Fibroblast of skin of right quadriceps (primary cell): ENCODE measurements at places on chromosomes 7 and 10.
A peak's percentile ranks its signal among the peaks of the same experiment; 100 is the strongest.

- DNase-seq = no peak
These were observed 6.1 kb upstream of the GRK5 start for GRCh38 chr10:119201233-119201632.

DNA sequence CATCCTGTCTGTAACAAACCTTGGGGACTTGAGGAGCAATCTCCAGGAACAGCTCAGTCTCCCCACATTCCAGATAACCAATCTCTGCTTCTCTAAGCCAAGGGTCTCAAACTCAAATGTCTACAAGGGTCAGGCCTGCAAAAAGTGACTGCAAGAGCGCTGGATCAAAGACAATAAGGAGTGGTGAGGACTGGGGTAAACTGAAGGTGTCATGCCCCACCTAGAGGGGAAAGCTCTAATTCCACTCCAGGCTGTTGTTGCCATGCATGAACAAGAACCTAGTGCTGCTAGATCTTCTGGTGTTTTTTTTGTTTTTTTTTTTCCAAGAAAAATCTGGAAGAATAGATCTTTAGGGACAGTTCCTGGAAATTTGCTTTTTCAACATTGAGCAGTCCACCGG lies 117.9 kb upstream of the MACROH2A2 start:
- no peak for DNase-seq

DNA sequence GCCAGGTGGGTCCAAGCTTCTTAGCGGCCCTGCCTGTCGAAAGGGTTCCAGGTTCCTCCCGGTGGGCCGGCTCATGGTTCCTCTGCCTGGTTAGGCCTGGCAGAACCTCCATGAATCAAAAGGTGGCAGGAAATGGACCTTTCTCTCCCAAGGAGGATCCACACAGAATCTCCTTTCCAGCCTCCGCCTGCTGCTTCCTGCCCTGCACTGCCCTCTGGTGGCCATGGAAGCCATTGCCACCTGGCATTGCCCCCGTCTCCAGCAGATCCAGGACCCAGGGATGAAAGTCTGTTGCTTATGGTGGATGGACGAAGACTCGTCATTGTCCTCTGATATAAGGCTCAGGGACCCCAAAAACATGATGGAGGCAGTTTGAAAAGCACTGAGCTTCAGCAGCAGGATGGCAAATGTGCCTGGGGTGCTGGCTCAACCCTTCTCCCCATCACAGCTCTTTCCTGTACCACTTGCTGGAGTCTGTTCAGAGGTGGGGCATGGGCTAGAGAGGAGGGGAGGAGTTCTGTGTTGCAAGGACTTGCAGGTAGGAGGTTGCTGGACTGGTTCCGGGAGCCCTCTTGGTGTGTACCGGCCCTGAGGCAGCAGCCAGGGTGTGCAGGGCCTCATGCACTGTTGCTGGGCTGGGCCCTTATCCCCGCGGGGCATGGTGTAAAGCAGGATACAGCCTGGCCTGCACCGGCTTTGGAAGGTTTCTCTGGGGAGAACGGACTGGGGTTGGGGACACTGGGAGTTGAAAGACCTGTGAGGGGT lies 11.3 kb upstream of the INMT start:
- peak; percentile 42 for DNase-seq

DNA sequence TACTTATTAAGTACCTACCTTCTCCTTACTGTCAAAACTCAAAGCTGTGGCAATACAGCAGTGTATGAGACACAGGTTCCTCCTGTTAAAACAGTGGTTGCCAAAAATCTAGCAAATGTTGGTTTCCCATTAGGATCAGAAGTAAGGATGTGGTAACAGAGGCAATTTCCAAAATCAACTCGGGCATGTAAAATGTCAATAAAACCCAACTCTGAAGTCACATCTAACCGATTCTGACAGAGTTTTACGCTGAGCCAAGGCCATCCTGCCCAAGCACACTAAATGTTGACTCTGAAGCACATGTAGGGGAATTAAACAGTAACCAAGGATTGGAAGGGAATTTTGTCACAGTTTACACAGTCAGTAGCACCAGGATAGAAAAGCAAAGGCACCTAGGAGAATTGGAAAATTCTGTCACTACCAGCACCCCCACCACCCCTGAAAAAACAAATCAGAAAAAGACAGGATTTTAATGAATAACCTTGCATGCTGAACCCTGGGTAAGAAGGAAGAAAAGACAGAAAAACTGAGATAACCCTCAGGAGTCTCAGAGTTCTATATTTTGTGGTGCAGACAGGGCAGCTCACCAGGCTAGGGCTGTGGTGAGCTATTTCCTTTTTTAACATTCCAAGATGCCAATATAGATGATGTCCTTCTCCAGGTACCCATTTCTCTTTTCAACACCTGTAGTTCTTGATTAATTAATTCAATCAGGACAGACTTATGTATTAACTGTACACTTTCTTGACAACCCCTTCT lies 119.5 kb downstream of the DOCK4 start:
- DNase-seq = no peak

- DNase-seq = peak; percentile 15
These were observed 320.9 kb downstream of the PCLO start for GRCh38 chr7:82841828-82842227.

GRCh38 chr7:11185179-11185815 lies 211.6 kb downstream of the PHF14 start:
- peak; percentile 50 for DNase-seq

DNA sequence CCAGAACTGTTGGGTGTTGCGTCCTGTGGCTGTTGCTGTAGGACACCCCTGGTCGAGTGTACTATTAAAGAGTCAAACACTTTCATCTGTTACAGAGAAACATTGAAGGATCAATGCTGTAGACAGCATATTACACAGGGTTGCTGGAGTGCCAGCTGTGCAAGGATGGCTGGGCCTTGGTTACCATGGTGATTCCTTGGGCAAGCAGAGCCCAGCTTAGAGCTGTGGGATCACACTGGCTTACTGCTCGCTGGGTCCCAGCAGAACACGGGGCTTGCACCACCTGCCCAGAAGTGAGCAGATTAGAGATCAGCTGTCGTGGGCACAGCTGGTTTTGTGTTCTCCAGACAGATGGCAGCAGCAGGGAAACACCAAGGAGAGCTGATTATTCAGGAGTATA lies 76.0 kb downstream of the GPR141 start:
- no peak for DNase-seq

DNA sequence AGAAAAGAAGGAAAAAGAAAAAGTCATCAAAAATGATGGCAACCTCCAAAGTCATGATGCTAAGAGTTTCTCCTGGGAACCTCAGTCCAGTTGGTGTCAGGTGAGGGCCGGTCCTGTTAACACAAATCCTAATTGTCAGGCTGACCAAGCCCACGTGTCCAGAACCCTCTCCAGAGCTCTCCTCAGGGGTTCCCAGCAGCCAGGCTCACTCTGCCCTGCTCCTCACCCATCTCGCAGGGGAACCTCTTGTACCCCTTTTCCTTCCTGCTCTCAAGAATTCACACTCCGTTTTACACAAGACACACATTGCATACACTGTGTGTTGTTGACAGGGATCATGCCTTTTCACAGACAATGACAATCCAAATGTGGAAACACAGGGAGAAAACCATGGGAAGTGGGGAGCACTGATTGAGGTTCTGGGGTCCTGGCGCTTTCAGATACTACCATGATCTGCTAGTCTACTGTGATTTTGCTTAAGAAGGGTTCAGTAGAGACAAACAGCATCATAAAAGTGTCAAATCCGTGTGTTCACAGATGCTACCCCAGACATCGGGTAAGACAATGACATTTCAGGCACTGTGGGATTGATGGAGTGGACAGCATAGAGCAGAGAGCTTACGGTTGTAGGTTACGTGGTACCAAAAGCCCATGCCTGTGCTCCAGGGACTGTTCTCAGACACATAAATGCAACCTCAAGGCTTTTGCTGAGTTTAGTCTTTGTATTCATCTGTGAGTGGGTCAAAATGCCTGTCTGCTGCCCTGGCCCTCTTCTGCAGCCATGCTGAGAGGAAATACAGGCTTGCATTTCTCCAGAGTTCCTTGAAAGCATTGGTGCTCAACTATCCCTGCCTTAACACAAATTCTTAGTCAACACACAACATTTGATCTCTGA lies 16.0 kb downstream of the IL2RA start:
- no peak for DNase-seq

- no peak for DNase-seq
These were observed 105.7 kb downstream of the CDK14 start for GRCh38 chr7:90701771-90702170.

DNA sequence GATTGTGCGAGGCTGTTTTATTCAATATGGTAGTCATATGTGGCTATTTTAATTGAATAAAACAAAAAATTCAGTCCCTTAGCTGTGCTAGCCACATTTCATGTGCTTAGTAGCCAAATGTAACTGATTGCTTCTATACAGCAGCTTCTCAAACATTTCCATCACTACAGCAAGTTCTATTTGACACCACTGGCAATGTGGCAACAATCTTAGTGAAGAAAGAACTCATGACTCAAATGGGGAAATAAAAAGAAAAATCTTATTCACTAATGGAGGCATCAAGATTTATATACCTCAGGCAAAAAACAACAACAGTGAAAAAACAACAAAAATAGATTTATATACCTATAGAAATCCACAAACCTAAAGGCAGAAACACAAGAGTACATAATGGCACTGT lies 17.9 kb downstream of the SEM1 start:
- no peak for DNase-seq

GRCh38 chr7:64429232-64429631 lies 115.5 kb downstream of the ZNF736 start:
- DNase-seq = no peak

- no peak for DNase-seq
These were observed 30.5 kb upstream of the XPNPEP1 start for GRCh38 chr10:109953766-109954165.

DNA sequence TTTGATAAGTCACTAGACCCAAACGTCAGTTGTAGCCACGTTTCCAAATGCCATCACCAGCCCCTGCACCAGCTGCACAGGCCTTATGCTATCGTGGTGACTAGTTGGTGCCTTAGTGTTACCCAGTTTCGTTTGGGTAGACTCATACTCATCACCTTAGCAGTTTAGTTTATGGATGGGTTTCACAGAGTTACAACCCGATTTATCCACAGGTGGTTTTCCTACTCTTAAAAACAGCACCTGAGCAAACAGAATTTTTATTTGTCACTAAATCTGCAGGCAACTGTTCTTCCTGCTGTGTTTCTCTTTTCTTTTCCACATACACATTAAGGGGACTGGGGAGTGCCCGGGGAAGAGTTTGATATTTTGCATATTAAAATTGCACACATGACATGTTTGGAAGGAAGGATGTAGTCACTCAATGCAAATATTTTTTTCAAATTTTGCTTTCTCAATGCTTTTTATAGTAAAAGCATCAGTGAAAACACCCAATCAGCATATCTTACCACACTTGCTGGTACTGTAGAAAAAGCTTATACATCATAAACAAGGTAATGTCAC lies 41.6 kb downstream of the PDSS1 start:
- DNase-seq = no peak

- no peak for DNase-seq
These were observed 23.1 kb upstream of the PIK3CG start for GRCh38 chr7:106841896-106842390.

GRCh38 chr10:42950606-42951485 lies 126.0 kb upstream of the RET start:
- DNase-seq = no peak

GRCh38 chr7:148883266-148884048 lies 634 bp downstream of the EZH2 start:
- DNase-seq = no peak

DNA sequence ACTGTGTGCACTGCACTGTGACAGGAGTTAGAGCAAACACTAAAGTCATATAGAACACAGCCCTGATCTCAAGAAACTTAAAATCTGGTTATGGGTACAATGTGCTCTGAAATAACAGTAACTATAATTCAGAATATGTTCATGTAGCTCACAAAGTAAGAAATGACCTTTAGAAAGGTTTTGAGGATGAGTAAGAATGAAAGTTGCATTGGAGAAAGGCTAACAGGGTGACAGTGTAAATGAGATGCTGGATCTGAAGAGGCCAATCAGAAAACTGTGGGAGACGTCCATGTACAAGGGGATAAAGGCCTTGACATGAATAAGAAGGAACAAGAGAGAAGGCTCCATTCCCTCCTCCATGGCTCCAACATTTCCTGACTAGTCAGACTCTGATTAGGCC lies 124.7 kb downstream of the GRM3 start:
- DNase-seq = no peak

DNA sequence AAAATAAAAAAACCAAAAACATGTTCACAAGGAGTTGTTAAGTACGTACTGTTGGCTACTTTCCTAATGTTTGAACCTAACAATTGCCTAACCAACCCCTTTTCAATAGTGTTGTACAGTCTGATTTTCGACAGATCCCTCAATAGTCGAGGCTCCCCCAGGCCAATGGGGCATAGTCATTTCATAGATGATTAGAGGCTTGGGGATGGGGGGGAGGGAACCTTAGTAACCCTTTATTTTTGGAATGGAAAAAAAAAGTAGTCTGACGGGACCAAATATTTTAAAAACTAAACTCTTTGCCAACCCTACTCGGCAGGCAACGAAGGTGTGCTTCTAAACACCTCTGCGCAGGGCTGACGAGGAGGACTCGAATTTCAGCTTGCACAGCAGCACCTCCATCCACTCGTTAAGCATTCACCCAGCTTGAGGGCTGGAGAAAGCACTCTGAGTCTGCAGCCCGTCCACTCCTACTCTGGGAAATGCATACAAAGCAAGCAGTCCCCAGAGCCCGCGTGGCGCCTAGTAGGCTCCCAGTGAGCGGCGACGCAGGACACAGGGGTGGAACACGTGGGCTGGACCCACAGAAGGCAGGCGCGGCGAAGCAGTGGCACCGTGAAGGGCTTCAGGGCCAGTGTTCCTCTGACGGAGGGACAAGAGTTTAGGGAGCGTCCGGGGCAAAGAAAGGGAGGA lies 899 bp downstream of the PUS7 start:
- peak; percentile 53 for DNase-seq

GRCh38 chr10:7409732-7410168 lies 1.1 kb downstream of the SFMBT2 start:
- DNase-seq = no peak

DNA sequence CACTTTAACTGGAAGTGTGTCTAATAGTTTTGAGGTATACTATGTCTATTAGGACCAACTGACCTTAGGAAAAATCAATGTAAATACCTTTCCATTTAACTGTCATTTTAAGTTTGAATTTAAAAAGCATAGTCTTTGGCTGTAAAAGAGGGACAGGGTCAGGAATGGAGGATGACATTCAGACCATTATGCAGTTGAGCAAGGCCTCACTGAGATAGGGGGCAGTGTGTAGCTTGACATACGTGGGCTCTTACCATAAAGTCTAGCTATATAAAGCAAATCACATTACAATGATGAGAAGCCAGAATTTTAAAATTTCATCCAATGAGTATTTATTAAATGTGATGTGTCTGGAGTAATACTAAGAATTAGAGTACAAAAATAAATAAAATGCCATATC lies 17.9 kb downstream of the PALS2 start:
- DNase-seq = no peak

- DNase-seq = no peak
These were observed 137.2 kb downstream of the PHTF2 start for GRCh38 chr7:77935652-77936348.
